Activated B cell treated with CpG ODN at 0.5 μM for 24 hours (primary cell): ENCODE measurements at places on chromosomes 5 and 9.

DNA sequence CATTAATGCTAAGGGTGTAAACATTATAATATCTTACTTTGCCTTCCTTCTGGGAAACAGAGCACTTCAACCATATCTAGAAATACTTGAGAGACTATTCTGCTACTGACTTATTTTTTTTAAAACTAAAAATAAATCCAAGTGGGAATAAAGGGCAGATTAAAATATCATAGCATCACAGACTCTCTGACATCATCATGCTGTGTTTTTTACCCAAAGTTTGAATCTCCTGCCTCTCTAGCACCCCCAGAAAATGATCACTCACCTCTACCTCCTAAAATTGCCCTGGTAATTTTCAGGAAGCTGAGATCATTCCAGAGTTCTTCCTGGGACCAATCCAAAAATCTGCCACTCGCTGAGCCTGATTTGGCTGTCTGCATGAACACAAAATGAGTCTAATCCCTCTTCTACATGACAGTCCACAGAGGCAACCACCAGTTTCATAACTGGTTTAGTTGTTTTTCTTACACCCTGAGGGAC lies 813.8 kb upstream of the DMAC1 start:
- DNase-seq: no peak

DNA sequence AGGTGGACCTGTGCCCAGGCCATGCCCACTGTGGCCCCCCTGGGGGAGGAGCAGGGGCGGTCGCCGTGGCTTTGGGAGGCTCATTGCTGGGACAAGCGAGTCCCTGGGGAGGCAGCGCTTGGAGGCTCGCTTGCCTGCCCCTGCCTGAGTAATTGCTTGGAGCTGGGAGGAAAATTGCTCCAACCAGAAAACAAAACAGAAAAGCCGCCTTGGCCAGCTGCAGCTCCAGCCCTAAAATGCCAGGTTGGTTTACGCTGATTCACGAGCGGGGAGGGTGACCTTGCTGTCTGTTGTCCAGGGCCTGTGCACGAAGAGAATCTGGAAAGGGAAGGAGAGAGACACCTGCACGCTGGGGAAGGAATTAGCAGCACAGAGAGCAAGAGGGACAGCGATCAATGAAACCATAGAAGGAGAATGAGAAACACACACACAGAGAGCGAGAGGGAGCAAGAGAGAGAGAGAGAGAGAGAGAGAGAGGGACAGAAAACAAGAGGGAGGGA lies 25.3 kb downstream of the NTNG2 start:
- no peak for DNase-seq

DNA sequence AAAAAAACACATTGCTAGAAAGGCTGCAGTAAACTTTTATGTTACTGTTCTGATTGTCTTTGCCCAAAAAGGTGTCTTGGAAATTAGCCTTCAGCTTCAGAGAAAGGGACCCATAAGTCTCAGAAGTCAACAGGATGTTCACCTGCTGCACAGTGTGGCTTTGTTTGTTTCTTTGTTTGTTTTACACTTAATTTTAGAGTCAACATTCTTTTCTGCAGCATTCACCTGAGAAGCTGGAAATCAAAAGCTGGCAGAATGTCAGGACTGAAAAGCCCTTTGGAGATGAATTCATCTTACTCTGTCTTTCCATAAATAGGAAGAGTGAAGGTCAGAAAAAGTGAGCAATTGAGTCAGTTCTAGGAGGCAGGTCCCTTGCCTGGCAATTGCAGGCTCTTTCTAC lies 170.0 kb downstream of the PAPPA start:
- no peak for DNase-seq

DNA sequence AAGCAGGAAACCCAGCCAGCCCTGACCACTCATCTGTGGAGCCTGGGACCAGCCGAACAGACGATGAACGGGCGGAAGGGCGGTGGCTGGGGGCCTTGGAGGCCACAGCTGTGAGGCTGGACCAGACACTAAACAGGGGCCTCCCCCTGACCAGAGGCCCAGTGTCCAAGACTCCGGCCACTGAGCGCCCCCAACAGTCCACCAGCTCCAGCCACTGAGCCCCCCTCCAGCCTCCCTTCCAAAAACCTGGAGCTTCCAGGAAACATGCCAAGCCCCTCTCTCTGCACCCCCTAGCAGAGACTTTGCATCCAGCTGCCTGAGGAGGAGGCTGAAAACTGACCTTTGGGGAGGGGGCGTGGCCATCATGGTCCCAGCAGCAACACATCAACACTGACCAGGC lies 23.2 kb downstream of the CNTFR start:
- no peak for DNase-seq

DNA sequence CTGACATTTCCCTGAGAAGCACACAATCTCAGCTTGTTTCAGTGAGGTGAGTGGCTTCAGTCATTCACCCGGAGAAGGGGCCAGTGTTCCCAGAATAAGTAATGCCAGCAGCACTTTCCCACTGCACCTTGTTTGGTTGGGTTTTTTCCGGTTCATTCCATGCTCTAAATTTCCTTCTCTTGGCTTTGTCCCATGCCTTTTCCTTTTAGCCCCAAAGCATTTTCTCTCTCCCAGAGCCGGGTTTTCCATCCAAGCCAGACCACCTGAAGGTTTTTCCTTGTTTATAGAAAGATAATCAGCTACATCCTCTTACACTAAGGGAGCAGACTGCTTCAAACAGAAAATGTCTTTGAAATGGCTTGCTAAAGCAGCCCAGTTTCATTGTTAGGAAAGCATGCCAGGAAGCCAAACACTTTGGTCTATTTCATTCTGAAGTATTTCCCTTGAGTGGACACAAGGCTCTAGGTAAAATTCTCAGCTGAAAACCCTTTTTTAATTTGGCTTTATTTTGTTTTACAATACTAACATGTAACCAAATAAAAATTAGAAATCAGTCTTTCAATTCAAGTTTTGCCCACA lies 501.6 kb downstream of the DTWD2 start:
- DNase-seq: no peak

DNA sequence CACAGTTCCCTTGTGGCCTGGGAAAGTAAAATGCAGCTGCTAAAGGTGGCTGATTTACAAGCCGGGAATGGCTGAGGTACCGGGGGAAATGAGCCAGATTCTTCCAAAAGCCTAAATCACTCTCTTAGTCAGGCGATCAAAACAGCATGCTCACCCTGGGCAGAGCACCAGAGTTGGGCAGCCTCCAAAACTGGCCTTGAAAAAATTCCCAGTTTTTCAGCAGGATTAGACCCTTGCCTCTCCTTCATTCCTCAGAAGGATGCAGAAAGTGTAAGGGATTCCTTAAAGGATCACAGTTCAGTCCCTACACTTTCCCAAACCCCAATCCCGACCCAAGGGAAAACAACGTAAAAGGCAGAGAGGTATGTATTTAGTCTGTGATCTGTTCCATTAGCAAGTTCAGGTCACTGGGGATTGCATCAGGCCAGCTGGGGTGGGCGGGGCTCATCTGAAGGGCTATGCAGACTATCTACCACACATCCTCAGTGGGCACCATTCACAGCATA lies 16.9 kb downstream of the TMEM174 start:
- no peak for DNase-seq

- no peak for DNase-seq
These were observed 122.0 kb downstream of the PAPPA start for GRCh38 chr9:116275418-116276195.

GRCh38 chr5:108367679-108368334 lies 14.1 kb downstream of the FBXL17 start:
- DNase-seq: no peak

- no peak for DNase-seq
These were observed 52.4 kb downstream of the SLC44A1 start for GRCh38 chr9:105296877-105297287.

GRCh38 chr9:135107581-135108235 lies 20.2 kb downstream of the OLFM1 start:
- no peak for DNase-seq

- no peak for DNase-seq
These were observed 8.6 kb upstream of the PITX1 start for GRCh38 chr5:135042595-135042994.

GRCh38 chr9:108254236-108254635 lies 601.5 kb downstream of the ACTL7B start:
- no peak for DNase-seq

DNA sequence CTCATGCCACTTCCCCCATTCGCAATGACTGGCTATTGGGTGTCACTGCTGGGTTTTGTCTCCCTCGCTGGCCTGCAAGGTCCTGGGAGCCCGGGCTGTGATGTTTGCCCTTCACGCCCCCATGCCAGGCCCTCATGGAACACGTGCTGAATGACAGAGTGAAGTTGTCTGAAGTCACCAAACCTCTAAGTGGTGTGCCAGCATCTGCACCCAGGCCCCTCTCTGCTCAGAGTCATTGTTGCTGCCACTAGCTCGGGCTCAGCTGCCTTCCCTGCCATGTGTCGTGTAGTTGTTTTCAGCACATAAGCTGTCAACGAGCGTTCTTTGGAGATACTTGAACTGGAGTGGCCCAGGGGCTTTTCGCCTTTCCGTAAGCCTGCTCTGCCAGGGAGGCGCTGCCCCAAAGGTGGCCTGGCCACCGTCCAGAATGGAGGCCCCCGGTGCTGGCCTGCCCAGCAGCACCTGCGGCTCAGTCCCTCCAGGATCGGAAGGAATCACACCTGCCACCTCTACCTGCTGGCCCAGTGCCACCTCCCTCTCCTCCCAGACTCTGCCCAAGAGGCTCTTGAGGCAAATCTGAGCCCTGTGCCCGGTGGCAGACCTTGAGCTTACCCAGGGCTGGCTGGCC lies 250.1 kb downstream of the PBX3 start:
- no peak for DNase-seq

DNA sequence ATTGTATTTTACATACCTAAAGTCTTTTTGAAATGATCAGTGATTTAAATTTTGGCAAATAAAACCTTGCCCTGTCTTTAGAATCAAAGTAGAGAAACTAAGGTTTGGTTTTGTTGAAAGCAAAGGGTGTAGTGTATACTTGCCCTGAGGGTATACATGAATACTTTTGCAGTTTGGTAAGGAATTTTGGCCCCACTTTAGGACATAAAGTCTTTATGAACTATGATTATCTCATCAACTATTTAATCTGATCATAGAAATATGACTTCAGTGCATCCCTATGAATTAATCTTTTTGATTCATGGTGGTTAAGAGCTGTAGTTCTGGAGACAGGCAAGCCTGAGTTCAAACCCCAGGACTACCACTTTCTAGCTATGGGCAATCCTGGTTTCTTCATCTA lies 17.7 kb downstream of the RAD1 start:
- DNase-seq: no peak

GRCh38 chr5:41924872-41925554 lies at the start of gene FBXO4:
TSS of gene FBXO4 (plus strand) at chr5:41925281. CDS start at chr5:41925310, 29 bp downstream.
- DNase-seq: peak; percentile 82

DNA sequence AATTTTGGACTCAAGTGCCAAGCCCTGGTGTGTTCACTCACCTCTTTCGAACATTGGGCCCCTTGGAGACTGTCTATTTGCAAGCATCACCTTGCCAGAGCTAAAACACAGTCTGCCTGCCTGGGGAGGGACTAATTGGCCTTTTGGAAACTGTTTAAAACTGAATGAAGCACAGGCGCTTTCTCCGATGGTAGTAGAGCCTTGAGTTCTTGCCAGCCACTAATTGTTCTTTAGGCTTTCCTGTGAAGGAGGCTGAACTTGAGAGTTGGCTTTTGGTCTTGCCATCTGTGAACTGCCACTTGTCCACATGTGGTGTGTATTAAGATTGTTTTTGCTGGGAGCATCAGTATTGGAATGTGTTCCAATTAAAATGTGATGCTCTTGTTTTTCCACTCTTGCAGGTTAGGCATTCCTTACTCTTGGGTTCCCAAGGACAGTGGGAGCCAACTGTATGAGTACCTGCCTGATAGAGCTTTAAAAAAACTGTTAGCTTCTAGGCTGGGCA lies 26.0 kb downstream of the GARNL3 start:
- DNase-seq: no peak

DNA sequence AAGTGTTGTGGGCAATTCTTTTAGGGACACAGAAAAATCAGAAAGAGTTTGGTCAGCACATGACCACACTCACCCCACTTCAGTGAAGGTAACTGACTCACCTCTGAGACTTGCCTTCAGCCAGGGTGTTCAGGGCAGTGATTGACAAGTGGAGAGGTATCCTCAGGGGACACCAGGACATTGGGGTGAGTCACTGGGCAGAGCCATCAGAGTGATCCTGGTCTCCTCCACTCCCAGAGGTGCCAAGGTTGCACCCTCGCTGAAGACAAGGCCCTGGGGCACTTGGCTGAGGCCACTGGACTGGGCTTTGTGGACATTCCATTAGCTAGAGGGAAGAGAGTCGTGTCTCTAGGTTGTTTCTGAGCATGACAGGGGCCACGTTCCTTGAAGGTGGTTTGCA lies 113.4 kb downstream of the GADD45G start:
- no peak for DNase-seq

GRCh38 chr5:4130819-4131218 lies 535.2 kb downstream of the IRX1 start:
- no peak for DNase-seq

DNA sequence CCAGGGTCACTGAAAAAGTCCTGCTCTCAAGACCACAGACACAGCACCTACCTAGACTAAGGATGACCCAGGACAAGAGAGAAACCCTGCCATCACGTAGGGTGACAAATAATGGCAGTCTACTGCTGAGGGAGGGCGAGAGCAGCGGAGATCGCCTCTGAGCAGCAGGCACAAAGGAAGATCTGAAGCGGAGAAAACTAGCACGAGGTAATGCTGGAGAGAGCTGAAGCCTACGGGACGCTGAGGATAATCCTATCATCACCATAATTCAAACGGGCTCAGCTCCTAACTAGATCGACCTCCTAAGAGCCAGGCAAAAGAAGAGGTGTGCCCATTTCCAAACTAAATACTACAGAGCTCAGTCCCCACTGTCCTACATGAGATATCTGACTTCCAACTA lies 41.3 kb downstream of the FBXO10 start:
- DNase-seq: no peak

DNA sequence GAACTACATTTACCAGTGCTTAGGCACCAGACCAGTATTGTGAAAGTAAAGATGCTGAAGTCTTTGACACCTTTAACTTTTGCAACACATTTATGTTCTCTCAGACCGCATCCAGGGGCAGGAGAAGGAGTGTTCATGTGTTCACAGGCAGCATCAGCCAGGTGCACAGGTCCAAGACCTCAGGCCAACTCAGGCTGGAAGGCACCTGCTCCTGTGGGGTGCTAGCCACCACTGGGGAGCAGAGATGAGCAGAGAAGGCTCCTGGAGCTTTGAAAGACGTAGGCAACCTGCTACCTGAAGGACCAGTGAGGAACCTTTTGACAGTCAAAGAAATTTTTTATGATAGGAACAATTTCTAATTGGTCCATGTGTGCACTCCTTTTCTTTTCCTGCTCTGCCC lies 35.6 kb downstream of the DAPK1 start:
- no peak for DNase-seq

GRCh38 chr9:19516348-19516747 lies 107.5 kb downstream of the ACER2 start:
- no peak for DNase-seq

- DNase-seq: no peak
These were observed 23.0 kb upstream of the NSG2 start for GRCh38 chr5:174022384-174023095.

DNA sequence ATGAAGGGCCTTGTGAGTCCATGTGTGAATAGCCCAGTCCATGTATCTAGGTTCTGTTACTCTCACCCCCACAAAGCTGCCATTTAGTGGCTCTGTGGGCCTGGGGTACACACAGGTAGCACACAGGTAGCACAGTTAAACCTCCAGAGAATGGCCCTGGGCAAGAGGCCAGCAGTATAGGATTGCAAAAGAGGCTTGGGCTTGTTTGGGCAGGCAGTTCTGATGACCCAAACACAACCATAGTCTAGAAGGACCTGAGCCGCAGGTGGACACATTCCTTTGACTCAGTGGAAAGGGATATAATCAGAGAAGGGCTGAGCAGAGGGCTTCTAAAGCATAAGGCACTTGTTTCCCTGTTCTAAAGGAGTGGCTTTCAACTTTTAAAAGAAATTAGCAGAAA lies 326.8 kb upstream of the SGCD start:
- DNase-seq: no peak

GRCh38 chr5:179542170-179542569 lies 8.2 kb upstream of the RUFY1 start:
- no peak for DNase-seq
